ENCODE measurements at places on chromosomes 3 and 15.
A peak's percentile ranks its signal among the peaks of the same experiment; 100 is the strongest.

DNA sequence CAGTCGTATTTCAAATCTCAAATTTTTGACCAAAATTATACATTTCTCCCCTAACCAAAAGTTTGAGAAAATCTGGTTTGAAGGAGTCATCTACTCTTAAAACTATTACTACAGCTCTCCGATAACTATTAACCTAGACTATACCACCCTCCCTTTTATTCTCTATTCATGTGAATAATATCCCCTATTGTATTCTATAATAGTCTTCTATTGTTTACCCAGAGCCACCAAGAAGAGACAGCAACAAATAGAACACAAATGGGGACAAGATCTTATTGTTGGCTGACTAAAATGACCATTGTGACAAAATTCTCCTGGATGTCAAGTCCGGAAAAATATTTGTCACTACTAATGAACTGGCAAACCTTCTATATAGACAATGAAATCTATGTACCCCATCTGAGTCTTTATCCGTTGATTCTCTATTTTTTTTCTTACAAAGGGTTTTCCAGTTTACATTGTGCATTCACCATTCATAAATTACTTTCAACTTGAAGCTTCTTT, 618.0 kb downstream of the CADM2 start:
- DNase-seq, result no peak

DNA sequence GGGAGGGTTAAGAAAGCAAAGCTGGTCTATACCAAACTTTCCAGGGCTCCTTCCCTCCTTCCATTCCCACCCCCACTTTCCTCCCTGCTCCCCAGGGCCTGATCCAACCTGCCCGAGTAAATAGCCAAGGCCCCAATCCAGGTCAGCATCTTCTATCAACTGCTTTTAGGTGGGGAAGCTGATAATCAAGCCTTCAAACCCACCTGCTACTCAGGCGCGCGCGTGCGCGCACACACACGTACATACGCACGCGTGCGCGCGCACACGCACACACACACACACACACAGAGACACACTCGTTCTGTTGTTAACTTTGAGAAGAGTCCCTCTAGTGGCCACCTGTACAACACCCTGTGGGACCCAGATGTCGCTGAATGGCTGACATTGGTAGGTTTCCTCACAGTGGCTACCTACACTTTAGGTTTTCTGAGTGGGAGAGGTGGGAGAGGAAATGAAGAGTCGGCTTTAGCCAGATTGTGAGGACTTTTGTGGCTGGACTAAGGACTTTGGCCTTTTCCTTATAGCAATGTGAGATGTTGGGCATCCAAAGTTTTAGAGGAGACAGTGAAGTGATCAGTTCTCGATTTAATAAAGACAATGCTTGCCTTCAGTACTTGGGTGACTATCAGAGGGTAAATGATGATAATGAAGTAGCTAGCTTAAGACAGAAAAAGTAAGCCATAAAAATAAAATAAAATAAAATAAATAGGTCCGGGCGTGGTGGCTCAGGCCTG, 179.9 kb upstream of the C2CD4B start:
- peak; percentile 58 for DNase-seq

DNA sequence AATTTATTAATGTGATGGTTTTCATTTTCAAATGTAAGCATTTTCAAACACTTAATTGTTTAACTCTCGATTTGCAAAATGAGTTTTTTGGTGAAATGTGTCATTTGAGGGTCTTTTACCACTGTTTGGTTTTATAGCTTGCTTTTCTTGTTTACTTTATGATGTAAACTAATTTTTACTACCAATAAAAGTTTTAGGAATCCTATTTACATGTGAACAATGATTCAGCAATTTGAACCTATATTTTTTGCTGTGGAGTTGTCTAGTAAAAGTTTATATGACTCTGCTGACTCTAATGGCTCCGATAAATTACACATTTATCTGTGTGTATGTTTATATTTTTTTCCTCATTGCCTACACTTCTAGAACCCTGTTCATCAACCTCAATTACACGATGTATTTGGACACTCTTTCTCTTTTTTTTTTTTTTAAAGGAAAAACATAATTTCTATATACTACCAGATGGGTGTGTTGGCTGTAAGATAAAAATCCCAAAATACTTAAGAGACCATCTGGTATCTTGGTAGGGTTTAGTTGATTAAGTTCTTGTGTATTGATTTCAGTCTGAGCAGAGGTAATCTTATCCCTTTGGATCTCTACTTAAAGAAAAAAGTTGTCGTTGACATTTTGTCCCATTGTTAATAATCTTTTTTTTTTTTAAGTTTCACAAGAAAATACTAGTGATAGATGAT, 89.5 kb downstream of the PTPRG start:
- no peak for DNase-seq

DNA sequence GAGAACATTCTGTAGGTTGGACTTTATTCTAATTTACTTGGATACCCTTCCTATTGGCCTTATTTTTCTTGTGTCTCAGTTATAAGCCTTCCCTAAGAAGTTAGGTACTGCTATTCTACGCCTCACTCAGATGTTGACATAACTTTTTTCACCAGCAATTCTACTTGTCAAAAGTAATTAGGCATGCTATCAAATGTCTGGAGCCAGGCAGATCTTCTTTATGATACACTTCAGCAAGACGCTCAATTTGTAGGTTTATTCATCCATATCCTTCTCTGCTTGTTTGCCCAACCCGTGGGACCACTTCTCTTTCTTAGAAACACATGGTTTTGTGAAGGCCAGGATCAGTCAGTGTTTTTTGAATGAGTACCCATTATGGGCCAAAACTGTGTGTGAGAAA, 36.2 kb upstream of the COL8A1 start:
- DNase-seq, result no peak

- DNase-seq, result no peak
Measured at GRCh38 chr3:185422677-185423076, 59.7 kb downstream of the MAP3K13 start.

DNA sequence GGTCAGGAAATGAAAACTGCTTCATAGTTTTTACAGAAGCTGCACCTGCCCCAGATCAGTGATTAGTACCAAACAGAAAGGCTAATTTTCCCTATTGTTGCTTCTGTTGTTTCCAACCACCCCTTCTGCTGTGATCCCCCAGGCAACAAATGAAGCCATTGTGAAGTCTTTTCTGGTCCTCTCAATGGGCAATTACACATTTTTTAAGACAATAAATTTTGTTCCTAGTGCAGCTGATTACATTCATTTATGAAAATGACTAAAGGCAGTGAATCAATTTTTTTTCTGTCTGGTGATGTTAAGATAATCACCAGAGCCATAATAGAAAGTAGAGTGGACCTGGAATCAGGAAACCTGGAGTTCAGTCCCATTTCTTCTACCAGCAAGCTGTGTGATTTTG, 32.7 kb downstream of the GLDN start:
- DNase-seq, result no peak

GRCh38 chr3:114418724-114419543, 125.1 kb downstream of the TIGIT start:
- DNase-seq, result peak; percentile 80

Measured in bronchial epithelial cell (primary cell).